ENCODE measurements at places on chromosomes 5 and 9.
A peak's percentile ranks its signal among the peaks of the same experiment; 100 is the strongest.

- DNase-seq: no peak
Measured at GRCh38 chr9:16112116-16112515, 559.3 kb downstream of the CCDC171 start.

GRCh38 chr5:55306641-55307382 is 682 bp downstream of the DHX29 start:
- no peak for DNase-seq

- no peak for DNase-seq
Measured at GRCh38 chr5:172436879-172437369, 17.4 kb downstream of the SH3PXD2B start.

GRCh38 chr9:109966643-109967368 is 186.8 kb downstream of the PALM2AKAP2 start:
- no peak for DNase-seq

GRCh38 chr5:67257500-67257899 is 60.9 kb upstream of the CD180 start:
- no peak for DNase-seq

DNA sequence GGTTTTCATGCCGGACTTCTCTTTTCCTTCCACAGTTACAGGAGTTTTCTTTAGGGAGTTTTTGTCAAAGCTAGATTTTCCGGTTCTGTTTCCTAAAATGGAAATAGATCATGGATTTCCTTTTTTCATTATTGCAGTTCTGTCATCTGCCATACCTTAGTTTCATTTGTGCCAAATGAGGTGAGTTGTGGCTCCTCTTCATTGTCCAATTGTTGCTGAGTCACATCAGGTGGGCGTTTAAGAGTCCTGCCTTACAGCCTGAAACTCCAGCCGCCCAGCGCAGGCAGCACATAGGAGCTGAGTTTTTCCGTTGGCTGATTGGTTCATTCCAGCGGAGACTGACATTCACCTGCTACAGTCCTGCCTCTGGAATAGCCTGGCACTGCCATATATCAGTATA is 14.1 kb downstream of the SLC25A25 start:
- DNase-seq: no peak

DNA sequence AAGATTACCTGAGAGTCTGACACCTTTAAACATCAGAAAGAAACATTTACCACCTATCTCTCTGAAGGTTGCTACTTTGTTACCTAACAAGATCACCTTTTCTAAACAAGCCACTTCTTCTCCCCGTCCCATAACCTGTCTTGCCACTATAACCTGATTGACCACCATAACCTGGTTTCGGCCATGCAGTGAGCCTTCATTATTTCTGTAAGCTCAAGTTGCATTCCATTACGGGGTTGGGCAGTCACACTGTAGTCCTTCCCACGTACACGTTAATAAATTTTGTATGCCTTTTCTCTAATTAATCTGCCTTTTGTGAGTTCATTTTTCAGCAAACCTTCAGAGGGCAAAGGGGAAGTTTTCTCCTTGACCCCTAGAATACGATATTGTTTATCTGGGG is 28.0 kb upstream of the CCNG1 start:
- DNase-seq: no peak

- DNase-seq: no peak
Measured at GRCh38 chr9:113416149-113416721, 5.7 kb downstream of the C9orf43 start.

DNA sequence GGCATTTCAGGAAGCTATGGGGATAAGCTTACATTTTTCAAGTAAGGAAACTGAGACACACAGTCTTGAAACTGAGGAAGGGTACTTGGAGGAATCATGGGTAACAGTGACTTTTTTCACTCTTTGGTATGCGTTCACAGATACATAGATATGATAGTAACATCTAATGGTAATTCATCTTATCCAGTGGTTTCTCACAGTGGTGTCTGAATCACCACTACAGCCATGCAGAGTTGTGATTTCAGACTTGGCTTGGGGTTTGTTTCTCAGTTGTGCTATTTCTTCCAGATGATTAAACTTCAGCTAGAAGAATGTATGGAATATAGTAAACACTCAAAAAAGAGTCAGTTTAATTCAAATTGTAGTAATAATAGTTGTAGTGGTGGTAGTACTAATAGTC is 239.1 kb upstream of the NUDT12 start:
- no peak for DNase-seq

DNA sequence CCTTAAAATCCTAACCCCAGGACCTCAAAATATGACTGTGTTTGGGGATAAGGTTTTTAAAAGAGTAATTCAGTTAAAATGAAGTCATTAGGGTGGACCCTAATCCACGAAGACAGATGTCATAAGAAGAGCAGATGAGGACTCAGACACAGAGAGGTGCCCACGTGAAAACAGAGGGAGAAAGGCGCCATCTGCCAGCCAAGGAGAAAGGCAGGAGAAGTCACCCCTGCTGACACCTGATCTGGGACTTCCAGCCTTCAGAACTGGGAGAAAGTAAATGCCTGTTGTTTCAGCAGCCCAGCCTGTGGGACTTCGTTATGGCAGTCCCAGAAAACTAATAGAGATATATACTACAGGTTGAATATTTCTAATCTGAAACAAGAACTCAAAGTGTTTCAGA is 67.4 kb downstream of the ROR2 start:
- DNase-seq: no peak

- DNase-seq: no peak
Measured at GRCh38 chr5:3027185-3027865, 275.8 kb upstream of the IRX2 start.

DNA sequence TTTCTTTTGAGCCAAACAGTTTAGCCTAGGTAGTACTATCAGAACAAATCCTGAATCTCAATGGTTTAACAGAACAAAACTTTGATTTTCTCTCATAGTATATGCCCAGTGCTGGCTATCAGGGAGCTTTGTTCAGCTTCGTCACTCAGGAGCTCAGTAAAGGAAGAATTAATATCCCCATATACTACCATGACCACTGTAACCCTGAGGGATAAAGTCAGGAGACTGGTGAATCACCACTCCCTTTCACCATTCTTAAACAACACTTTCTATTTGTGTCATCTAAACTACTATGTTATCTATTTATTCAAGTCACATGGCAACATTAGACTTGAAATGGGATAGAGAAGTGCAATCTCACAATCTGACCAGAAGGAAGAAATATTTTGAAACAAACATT is 522.6 kb upstream of the COX7C start:
- no peak for DNase-seq

DNA sequence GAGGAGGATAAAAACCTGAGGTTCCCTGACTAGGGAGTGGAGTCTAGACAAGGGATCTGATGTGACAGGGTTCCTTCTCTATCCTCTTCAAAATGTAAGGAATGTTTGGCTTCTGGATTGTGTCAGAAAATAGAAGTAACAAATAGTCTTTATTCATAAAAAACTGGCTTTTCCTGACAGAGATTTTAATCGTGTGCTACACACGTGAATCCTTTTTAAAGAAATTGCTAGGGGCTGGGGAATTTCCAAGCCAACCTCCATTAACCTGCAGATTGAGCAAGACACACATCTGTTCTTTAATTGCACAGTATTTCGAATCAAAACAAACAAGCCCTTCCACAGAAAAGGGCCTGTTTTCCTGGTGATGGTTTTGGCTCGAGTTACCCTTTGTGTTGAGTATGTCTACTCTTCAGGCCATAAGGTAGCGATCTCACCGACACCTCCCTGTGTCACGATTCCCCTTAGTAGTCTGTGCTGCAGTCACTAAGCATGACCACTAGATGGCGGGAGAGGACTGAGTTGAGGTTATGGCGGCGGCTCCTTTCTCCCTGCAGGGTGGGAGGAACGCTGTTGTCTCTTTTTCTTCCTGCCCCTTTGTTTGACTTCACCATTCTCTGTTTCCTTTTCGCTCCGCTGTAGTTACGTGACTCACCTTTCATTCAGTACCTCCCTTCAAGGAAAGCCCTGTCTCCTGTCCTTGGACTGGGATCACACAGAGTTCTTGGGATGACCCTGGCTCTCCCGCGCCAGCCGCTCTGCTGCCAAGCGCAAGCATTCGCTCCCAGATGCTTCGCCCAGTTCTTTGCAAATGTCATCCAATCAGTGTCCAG is 137.1 kb upstream of the SLC24A2 start:
- DNase-seq: no peak

GRCh38 chr5:59684388-59685190 is 208.9 kb downstream of the PDE4D start:
- no peak for DNase-seq

GRCh38 chr5:168788107-168788506 is 208.9 kb upstream of the PANK3 start:
- DNase-seq: no peak

- no peak for DNase-seq
Measured at GRCh38 chr9:103025796-103026195, 30.7 kb downstream of the CYLC2 start.

- DNase-seq: no peak
Measured at GRCh38 chr9:126443144-126443543, 116.5 kb downstream of the MVB12B start.

DNA sequence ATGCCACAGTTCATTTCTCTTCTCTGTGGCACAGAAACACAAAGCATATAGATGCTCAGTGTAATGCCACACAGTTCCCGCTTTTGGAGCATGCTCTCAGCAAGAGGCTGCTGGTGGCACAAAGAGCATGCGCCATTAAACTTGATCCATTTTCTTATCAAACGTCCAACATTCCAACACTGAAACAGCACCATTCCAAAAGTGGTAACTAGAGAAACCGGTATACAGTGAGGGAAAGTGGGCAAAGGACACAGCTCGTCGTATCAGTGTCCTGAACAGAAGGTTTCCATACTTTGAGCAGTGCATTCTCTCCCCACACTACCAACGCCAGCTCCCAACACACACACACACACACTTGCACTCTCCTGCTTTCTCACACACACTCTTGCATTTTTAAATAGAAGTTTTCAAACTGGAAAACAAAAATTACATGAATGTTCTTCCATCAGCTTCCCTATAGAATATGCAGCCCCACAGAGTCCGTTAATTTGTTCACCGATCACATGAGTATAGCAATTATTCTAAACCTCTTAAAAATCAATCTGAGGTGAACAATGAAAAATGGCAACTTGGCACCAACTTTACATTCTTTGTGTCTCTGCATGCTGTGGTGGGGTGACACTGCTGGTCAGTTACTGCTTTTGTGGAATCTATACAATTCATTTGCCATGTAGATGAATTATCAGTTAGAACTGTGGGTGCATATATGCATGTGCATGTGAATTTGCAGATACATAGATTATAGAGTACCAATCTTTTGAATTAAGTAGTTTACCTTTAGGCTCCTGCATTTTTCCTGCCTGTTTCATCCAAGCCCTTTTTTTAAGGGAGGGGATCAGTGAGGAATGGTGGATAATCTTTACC is 5.7 kb downstream of the NFIB start:
- DNase-seq: peak; percentile 52

GRCh38 chr5:56986626-56986947 is 34.7 kb upstream of the MIER3 start:
- DNase-seq: no peak

- DNase-seq: no peak
Measured at GRCh38 chr5:10617103-10617502, 53.2 kb downstream of the ANKRD33B start.

DNA sequence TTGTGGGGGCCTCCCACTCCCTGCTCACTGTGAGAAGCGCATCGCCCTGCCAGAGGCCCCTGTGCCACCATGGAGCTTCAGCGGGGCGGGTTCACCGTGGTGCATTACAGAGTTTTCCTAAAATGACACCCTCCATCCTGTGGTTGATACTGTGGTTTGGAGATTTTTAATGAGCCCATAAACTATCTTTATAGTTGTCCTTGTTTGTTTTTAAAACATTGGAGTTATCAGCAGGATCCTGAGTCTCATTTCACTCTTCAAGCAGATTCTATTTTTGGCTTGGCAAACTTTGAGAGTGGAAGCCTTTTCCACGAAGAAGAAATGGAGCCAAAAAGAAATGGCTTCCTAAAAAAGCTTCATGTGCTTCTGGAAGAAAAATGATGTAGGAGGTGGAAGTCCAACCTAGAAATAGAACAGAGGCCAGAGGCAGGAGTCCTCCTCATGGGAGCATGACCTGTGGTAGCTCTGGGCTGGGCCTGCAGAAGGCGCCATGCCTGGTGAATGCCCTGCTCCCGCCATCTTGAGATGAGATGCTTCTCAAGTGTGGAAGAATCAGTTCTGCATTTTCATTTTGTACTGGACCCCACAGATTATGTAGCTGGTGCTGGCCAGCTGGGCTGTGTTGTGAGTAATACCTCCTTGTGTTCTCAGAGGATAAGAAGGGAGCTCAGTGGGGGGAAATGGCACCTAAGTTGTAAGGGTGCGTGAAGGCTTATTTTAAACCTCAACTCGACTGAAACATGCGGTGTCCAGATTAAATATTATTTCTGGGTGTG is 79.0 kb upstream of the RAI14 start:
- DNase-seq: no peak

DNA sequence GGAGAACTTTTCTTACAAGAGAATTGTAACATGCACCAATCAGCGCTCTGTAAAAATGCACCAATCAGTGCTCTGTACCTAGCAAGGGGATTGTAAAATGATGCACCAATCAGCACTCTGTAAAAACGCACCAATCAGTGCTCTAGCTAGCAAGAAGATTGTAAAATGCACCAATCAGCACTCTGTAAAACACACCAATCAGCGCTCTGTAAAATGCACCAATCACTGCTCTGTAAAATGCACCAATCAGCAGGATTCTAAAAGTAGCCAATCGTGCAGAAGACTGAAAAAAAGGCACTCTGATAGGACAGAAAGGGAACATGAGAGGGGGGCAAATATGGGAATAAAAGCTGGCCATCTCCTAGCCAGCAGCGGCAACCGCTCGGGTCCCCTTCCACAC is 233.2 kb downstream of the ROR2 start:
- no peak for DNase-seq

- DNase-seq: no peak
Measured at GRCh38 chr9:109640580-109641371, 139.2 kb upstream of the PALM2AKAP2 start.

- no peak for DNase-seq
Measured at GRCh38 chr9:89661391-89661949, 56.7 kb downstream of the GADD45G start.

- DNase-seq: no peak
Measured at GRCh38 chr5:178236126-178236525, 3.5 kb upstream of the PHYKPL start.

DNA sequence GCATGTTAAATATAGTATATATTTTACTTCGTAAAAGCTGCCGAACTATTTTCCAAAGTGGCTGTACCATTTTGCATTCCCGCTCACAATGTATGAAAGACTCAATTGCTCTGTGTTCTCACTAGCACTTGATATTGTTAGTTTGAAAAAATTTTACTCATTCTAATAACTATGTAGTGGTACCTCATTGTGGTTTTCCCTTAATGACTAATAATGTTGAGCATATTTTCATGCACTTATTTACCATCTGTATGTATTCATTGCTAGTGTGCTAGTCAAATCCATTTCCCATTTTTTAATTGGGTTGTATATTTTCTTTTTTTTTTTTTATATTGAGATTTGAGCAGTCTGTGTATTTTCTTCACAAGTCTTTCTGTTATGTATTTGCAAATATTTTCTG is 58.4 kb downstream of the RANBP17 start:
- no peak for DNase-seq

DNA sequence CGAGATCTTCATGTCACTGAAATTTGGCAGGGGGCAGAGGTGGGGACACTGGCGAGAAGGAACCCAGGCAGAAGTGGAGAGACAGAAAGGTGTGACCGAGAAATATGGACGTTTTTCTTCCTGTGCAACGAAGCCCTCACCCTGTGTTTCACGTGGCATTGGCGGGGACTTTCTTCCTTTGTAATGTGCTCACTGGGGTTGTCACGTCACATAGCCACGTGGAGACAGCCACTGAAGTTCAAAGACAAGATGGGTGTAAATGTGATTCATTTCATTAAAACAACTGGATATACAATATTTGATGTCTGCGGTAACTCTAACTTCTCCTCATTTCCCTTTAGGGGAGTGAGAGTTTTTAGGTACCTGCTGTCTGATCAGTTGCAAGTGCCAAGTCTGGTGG is 225.7 kb downstream of the FSTL4 start:
- no peak for DNase-seq
